ENCODE measurements at places on chromosomes 2 and 18.

- DNase-seq: no peak
Observed at GRCh38 chr2:62362561-62362960, 143.4 kb downstream of the TMEM17 start.

DNA sequence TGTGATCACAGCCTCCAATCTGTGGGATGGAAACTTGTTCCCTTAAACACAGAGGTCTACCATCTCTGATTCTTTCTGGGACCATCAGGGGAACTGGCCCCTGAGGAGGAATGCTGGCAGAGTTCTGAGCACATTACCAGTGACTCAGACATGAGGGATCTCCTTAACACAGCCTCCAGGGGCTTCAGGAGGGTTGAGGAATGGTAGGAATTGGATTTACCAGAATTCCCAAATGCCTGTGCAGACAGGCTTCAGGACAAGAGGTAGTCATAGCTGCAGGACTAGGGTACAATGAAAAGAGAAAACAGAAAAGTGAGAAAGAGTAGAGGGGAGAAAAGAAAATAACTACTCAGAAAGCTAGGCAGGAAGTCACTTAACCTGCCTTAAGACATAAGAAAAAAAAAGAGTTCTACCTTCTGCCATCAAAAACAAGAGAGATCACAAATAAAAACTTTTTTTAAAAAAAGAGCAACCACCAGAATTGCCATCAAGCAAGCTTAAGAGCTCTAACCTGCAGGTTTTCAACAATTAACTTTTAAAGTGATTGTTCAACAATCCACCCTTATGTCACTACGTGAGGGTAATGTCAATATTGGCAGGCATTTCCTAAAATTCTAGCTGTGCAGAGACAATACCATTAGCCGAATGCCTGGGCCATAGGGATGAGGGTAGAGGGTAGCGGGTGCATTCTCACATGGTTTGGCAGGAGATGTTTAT lies 524.4 kb downstream of the BCL11A start:
- DNase-seq: no peak

- DNase-seq: no peak
Observed at GRCh38 chr2:131566371-131566770, 38.7 kb downstream of the CCDC74A start.

DNA sequence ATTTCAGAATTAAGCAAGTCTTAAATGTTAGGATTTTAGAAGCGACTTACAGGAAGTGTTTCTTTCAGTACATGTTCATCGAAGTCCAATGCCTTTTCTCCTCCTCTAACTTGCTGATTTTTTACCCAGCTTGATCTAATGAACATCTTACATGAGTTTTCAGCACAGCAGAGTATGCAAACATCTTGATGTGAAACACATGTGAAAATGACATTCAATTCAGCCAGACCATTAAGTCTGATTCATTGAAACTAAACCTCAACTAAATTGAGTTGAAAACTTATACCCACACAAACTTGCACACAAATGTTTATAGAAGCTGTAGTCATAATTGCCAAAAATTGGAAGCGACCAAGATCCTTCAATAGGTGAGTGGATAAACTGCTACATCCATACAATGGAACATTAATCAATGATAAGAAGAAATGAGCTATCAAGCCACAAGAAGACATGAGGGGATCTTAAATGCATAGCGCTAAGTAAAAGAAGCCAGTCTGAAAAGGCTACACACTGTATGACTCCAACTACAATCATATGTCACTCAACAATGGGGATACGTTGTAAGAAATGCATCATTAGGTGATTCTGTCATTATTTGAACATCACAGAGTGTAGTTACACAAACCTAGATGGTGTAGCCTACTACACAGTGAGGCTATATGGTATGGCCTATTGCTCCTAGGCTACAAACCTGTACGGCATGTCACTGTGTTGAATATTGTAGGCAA lies 18.5 kb downstream of the PSTPIP2 start:
- DNase-seq: no peak

DNA sequence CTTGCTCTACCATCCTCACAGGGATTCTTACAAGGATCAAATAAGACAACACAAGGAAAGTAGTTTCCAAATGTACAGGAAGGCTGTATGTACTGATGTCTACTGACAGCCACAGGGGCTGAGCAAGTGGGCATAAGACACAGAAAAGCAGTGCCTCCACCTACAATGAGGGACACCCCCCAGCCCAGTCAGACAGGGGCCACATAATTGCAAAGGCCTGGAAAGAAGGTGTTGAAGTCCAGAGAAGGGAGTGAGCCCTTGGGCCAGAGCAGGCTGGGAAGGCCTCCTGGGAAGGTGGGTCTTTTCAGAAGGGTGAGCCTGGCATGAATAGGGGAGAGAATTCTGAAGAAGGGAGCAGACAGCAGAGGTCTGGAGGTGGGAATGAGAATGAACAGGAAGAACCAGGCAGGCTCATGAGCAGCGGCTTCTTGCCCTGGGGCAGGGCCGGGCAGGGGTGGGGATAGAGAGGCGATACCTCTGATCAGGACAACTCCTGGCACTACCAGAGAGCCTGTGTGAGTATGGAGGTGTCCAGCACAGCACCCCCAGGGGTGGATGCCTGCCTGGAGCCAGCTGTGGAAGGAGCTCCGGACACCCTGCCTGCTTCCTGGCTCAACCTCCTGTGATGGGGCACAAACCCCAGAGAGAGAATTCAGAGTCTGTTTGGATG lies 30.1 kb downstream of the HS1BP3 start:
- no peak for DNase-seq

- DNase-seq: no peak
Observed at GRCh38 chr18:3649633-3650426, 199.9 kb downstream of the TGIF1 start.

DNA sequence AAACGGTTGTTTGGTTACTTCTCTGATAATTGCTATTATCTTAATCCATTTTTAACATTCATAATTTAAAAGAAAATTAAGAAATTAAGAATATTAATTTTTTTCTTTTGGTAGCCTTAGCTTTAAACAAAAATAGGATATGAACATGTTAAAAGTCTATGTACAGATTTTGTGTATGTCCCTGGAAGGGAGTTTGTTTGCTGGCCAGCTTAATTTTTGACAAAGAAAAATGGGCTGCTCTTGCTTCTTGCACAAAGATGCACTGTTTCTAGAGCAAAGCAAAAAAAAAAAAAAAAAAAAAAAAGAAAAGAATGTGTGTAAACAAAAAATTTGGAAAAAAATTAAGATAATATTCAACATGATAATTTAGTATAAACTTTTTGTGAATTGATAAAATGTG lies 1.3 kb downstream of the RFTN2 start:
- DNase-seq: no peak

DNA sequence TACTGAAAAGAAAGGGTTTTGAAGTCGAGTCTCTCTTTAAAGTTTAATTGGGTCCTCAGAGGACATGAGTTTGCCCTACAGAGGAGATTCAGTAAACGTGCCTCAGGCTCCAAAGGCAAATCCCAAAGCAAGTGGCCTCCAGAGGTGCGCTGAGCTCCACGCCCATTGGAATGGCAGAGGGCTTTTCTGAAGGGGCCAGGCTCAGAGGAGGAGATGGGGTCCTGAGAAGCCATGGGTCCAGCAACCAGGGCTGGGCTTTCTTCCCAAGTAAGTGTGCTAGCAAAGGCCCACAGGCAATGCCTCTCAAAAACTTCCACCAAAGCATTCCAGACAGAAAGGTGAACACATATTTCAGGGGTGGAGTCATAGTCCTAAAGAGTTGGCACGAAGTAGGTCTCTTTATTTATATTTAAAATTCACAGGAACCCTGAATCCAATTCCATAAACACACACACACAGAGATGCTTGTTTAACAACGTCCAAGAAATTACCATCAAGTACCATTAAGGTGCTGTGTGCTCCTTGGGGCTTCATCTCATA lies 93.0 kb upstream of the SH3BP4 start:
- no peak for DNase-seq
